Stimulated activated CD4-positive, alpha-beta T cell treated with anti-CD3 and anti-CD28 coated beads, Interleukin-15, amount 100 ng/mL, for 48 hours (primary cell): ENCODE measurements at places on chromosomes 6 and 20.

DNA sequence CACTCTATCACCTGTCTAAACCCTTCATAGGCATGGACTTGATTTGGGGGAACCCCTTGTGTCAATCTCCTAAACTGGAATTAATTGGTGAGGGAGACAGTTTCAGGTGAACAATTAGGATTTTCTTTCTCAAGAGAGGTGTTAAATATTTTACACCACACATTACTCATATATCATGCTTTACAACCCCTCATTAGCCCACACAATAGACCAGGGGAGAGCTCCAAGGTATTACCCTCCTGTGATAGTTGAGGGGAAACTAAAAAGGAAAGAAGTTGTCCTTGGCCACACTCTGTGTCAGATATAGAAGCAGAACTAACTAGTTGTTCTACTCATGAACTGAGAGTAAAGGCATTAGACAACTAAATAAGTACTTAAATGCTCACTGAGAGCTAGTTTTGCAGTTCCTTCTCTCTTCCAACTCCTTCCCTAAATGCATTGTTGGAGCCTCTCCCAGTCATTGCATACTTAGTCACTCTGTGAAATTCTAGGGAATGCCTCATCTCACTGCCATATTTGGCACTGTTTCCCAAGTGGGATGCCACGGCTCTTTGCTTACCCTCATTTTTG is 183.7 kb upstream of the CEP162 start:
- no peak for DNase-seq

- DNase-seq = no peak
Observed at GRCh38 chr20:51412333-51412871, 130.1 kb downstream of the NFATC2 start.

DNA sequence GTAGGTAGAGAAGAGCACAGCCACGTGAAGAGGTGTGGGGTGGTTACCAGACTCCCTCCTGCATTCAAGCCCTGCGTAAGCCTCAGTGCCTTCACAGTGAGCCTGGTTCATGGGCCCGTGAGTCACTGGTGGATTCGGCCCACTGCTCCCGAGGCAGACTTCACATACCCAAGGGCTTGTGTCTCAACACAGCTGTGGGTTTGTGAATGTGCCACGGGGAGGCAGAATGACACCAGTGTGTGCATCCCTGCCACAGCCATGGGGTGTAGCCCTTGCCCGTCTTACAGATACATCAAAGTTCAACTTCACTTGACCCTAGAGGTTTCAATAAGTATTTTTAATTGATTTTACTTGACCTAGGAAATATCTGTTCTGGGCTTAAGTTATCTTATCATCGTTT is 108.5 kb downstream of the MAP3K4 start:
- DNase-seq = no peak

DNA sequence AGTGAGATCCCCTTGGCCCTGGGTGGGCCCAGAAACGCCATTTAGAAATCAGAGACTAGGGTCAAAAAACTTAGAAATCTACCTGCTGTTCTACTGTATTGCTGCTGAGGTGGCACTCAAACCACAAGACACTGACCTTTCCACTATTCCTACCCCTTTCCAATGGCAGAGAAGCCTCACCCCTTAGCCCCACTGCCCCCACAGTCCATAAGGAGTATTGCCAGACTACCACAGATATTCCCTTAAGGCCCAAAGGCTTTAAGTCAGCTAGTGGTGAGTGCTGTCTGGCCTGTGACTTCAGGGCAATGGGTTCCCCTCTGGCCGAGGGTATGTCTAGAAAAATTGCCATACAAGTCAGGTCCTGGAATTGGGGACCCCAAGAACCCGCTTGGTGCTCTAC is 656.1 kb downstream of the COL12A1 start:
- no peak for DNase-seq

DNA sequence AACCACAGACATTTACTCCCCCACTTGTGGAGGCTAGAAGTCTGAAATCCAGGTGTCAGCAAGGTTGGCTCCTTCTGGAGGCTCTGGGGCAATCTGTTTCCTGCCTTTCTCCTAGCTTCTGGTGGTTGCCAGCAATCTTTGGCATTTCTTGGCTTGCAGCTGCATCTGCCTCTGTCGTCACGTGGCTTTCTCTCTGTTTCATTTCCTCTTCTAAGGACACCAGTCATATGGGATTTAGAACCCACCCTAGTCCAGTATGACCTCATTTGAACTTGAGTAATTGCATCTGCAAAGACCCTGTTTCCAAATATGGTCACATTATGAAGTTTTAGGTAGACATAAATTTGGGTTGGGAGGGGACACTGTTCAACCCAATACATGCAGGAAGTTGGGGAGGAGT is 56.2 kb upstream of the EPB41L1 start:
- no peak for DNase-seq

GRCh38 chr6:34310817-34311216 is 62.0 kb upstream of the SMIM29 start:
- DNase-seq = no peak
